Fibroblast of skin of scalp (primary cell): ENCODE measurements at places on chromosomes 7 and 10.

DNA sequence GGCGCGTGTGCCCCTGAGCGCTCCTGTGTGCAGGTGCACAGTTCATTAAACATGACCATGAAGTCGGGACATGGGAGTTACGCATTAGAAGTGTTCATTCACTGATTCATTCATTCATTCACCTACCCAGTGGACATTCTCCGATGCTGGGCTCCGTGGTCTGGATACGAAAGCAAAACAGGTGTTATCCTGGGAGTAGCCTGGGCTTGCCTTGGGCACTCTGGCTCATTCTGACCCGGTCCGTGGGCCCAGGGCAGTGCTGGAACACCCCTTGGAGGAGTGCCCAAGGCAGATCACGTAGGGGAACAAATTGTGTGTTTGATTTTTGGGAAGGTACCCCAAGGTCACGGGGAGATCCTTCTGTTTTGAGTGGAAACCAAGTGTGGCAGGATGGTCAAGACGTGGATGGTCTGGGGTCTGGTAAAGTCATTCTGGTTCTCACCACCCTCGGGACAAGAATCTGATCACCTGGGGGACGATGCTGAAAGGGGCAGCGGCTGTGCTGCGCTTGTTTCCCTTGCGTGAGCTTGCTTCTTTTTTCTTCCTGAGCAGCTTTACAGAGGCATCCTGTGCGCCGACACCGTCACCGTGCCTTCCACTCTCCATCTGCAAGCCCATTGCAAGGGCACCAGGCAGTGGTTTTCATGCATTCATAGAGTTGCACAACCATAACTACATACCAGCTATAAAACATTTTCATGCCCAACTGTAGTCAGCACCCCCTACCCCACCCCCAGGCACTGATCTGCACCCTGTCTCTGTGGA lies 10.1 kb downstream of the ELFN1 start:
- DNase-seq = no peak

DNA sequence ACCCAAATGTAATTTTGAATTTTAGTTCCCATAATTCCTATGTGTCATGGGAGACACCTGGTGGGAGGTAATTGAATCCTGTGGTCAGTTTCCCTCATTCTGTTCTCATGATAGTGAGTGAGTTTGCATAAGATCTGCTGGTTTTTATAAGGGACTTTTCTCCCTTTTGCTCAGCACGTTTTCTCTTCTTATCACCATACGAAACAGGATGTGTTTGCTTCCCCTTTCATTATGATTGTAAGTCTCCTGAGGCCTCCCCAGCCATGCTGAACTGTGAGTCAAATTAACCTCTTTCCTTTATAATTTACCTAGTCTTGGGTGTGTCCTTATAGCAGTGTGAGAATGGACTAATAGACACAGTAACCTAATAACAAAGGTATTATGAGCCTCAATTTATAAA lies 36.1 kb upstream of the ZNF736 start:
- DNase-seq = no peak

- DNase-seq = peak; percentile 22
These were observed 56.0 kb downstream of the UBE2H start for GRCh38 chr7:129896568-129897382.

DNA sequence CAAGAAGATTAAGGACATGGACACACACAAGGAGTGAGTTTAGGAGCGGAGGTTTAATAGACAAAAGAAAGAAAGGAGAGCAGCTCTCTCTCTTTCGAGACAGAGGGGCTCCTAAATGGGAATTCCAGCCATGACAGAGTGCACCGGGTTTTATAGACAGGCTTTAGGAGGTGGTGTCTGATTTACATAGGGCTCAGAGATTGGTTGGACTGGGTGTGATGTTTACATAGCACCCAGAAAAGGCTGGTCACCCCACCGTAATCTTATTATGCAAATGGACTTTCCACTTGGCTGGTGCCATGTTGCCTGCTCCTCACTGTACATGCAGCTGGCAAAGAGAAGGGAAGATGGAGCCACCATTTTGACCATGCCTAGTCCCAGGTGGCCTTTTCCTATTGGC lies 28.4 kb upstream of the MRC1 start:
- DNase-seq = no peak

GRCh38 chr7:85529831-85530230 lies 343.0 kb upstream of the SEMA3D start:
- DNase-seq = peak; percentile 92

GRCh38 chr7:134037991-134038390 lies 89.1 kb upstream of the LRGUK start:
- no peak for DNase-seq

DNA sequence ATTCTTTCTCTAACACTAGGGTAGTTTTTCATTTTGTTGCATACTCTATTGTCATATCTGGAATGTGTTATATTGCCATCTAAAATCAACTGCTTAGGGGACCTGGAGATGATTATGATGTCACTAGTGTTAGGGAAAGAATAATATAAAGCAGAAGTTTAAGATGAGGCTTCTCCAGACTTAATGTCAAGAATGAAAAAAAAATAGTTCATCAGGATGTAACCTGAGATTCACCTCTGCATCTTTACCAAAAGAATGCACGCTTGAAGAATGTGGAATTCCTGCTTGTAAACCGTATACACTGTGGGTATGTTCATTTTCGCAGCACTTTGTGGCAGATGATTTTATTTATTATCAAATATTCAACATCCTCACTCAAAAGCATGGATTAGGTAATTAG lies 184.6 kb downstream of the ST7 start:
- DNase-seq = peak; percentile 36

- DNase-seq = no peak
These were observed 206.1 kb downstream of the POU6F2 start for GRCh38 chr7:39183796-39184195.

GRCh38 chr7:150665089-150665748 lies 20.3 kb upstream of the GIMAP2 start:
- no peak for DNase-seq

GRCh38 chr10:91919651-91920050 lies 3.9 kb upstream of the BTAF1 start:
- no peak for DNase-seq

GRCh38 chr7:148135116-148135515 lies 455.4 kb upstream of the C7orf33 start:
- peak; percentile 46 for DNase-seq

GRCh38 chr10:80259405-80259871 lies 30.0 kb downstream of the MAT1A start:
- peak; percentile 23 for DNase-seq
